ENCODE measurements at places on chromosomes 7 and 10.

DNA sequence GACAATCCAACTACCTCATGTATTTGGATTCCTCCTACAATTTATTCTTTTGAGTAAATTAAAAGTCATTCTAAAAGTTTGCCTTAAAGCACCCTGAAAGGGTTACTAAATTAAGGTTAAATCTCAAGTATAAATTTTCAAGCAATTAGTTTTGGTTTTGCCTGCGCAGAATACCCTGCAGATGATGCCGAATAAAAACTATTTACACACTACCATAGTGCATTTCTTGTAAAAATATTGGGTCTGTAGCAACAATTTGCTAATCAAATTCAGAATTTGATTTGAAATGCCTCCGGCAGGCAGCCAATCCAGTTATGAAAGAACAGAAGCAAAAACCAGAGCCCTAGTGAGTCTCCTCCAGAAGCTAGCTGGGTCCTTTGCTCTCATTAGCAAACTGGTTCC, 122.2 kb downstream of the TWIST1 start:
- no peak for DNase-seq

DNA sequence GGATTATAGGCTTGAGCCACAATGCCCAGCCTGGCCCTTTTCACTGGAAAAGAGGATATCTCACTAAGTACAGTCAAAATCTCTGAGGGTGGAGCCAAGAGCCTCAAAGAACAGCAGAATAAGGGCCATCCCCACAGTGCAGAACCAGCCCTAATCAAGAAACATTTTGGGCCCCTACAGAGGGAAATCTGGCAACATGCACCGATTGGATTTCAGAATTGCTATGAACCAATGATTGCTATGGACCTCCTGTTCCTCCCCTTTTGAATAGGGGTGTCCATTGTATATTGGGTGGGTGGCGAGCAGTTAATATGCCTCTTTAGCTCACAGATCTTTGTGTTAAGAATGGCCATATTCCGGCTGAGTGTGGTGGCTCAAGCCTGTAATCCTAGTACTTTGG, 42.7 kb downstream of the SKIDA1 start:
- DNase-seq: no peak

GRCh38 chr10:60424971-60425370, 35.3 kb upstream of the ANK3 start:
- no peak for DNase-seq

- no peak for DNase-seq
These were observed 609.7 kb downstream of the PTPRN2 start for GRCh38 chr7:157977717-157978496.

DNA sequence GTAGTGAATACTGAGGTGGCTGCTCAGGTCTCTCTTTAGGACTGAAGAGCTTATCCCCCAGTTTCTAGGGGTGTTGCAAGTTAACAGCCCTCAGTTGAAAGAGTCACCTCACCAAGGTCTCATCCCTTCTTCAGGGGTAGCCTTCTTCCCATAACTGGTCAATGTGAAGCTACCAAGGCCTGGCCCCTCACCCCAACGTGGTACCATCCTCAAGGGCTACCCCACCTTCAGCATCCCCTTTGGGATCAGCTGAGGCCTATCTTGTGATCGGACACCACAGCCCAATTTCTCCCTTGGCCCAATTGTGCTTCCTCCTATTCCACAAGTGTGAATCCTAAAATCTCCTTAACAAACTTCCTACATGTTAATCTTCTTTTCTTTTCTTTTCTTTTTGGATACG, 289.5 kb upstream of the MKLN1 start:
- DNase-seq: no peak

DNA sequence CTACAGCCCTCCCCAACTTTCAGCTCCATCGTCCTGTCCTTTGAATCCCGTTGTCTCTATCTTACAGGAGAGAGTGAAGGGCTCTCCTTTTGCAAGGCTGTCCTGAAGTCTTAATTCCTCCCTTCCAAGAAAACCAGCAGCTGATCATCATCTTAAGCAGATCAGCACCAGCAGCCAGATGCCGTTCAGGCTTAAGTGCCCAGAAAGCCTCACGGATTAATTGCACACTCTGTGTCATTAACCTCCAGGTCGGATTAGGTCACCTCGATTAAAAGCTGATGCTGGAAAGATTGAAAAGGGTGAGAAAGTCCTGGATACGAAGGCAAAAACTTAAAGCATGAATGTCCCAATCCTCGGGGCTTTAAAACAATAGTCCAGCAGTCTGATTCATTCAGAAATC, 24.8 kb upstream of the ADARB2 start:
- DNase-seq: no peak

- DNase-seq: no peak
These were observed 119.5 kb downstream of the RNF216 start for GRCh38 chr7:5661942-5662341.

- peak; percentile 58 for DNase-seq
These were observed 588 bp upstream of the PAOX start for GRCh38 chr10:133378251-133379096.

DNA sequence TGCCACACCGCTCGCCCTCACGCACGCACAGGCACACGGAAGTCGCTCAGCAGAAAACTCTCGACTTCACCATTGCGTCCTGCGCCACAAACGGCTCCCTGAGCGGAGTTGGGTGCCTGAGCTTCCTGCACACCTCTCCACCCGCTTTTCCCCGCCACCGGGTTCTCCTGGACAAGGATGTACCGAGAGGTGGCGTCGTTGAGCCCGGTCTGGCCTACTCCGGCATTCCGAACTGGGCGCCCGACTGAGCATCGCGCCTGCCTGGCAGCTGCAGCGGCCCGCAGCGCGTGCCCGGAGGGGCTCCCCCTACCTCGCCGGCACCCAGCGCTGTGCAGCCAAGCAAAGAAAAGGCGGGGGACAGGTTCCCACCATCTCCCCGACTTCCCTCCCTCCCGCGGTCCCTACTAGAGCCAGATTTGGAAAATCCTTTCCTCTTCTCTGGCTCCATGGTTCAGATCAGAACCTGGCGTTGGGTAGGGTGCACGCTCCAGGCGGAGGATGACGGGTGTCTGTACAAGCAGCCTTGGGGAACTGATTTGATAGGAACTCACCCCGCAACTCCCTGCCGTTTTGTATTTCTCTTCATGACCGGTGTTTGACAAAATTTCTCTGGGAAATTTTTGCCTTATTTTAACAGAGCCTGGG, 1.7 kb downstream of the SORCS3 start:
- no peak for DNase-seq

DNA sequence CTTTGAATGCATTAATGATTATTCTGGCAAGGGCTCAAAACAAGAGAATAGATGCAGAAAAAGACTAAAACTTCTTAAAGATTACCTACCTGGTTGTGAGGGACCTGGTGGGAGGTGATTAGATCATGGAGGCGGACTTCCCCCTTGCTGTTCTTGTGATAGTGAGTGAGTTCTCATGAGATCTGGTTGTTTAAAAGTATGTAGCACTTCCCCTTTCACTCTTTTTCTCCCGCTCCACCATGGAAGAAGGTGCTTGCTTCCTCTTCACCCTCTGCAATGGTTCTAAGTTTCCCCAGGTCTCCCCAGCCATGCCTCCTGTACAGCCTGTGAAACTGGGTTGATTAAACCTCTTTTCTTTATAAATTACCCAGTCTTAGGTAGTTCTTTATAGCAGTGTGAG, 226.6 kb downstream of the ARHGAP12 start:
- no peak for DNase-seq

GRCh38 chr10:48224979-48225560, 49.4 kb downstream of the FRMPD2 start:
- peak; percentile 11 for DNase-seq

- DNase-seq: no peak
These were observed 310.3 kb upstream of the KLF6 start for GRCh38 chr10:4095166-4095917.

DNA sequence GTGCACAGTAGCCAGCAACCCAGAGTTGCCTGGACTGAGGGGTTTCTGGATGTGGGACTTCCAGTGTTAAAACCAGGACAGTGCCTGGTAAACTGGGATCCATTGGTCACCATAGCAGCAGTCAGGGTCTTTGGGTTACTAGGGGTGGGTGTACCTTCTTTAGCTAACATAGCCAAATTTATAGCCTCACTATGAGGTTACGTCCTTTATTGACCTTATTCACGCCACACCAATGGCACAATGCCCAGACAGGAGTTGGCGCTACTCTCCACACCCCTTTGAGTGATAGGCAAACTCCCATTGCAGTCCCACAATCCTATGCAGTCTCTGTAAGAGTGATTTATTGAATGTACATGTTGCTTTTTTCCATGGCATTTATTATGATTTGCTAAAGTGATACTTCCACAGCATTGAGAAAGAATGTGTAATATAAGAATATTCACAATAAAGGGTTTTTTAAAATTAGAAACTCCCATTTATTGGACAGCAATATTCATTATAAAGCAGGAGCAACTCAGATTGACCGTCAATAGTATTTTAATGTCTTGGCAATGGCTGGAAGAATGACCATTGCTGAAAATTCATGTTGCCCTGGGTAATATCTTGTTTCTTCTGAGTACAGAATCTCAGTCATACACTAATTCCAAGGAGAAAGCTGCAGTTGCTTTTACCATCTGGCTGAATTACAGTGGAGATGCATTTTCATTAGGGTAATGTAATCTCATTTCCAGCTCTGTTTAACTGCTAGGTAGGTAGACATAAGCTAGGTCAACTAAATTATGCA, 26.1 kb downstream of the IFIT5 start:
- no peak for DNase-seq

DNA sequence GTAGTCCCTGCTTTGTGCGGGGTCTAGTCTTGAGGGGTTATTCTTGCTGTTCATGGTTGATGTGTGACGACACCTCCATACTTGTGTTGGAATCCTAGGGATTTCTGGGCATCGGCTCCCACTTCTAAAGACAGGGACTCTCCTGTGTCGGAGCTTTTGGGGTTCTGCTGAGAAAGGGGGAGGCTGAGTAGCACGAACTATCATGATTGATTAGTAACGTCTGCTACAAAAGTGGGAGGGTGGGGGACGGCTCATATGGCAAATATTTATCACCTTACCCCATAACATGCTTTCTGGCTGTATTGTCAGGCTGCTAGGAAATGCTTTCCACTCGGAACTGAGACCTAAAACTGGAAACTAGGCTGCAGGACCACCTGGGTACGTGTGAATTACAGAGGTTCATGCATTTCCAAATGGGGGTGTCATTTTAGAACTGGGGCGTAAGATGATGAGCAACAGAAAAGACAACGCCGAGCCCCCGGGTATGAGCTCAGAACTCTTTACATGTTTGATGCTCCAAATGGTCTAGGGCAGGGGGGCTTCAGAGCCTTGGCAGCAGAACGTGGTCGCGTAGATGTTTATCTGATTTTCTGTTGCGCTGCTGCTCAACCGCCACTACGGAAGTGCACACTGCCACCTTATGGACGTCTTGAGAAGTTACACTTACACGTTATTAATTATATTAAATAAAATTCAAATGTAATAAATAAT, 15.1 kb upstream of the NME8 start:
- DNase-seq: peak; percentile 65

DNA sequence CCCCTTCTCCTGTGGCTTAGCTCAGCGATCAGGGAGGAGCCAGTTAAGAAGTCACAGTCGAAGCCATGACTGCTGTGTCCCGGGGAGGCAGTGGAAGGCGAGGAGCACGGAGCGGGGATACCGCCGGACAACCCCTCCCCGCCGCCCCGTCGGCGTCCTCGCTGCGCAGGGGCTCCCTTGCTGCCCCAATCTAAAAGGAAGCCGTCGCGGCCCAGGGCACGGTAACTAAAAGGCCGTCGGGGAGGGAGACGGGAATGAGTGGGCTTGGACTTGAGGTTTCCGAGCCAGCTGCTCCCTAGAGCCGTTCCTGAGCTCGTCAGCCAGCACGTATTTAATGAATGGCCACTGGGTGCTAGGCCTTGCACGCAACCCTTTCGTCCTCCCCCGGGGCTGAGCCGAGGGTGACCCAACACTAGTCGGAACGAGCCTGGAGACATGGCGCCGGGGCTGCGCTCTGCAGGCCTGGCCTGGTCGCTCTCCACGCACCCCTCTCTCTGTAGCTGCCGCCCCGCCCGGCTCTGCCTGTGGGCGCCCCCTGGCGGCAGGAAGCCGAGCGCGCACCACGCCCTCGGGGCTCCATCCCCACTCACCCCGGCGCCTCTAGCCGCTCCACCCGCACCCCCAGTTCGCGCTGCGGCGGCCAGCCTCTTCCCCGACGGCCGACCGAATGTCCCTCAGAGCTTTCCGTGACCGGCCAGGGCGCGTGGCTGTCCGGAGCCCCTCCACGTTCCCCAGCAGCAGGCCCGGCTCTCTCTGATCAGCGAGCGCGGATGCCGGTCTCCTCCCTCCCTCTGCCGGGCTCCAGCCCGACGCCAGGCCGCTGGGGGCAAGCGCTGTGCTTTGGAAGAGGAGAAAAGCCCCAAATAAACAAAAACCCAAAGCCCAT, 29.3 kb upstream of the KCNK18 start:
- DNase-seq: peak; percentile 41

- DNase-seq: no peak
These were observed 21.9 kb downstream of the NAPEPLD start for GRCh38 chr7:103127006-103127405.

GRCh38 chr7:131365838-131366237, 38.2 kb downstream of the MKLN1 start:
- peak; percentile 48 for DNase-seq

DNA sequence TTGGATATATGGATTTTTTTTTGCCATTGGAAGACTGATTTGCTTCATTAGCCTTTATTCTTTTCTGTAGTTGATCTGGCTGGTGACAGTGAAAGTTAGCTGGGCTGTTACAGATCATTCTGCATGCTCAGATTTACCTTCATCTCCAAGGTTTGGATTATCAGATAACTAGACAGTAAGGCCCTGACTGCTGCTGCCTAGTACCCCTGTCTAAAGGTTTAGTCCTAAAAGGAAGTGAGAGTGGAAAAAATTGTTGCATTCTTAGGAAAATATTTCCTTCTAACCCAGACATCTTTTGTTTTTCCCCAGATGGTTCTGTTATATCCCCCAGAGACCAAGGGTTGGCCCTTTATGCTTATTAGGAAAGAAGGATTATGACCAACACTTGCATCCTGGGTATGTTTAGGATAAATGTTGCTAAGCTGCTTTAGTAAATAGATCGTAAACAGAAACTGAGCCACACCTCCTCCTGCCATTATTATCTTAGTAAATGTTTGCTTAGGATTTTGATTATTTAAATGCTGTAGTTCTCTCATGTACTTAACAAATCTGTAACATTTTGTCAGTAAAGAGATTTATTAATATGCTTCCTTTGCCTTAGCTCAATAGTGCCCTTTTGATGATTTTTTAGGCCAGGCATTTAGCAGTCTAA, 44.4 kb downstream of the MCU start:
- DNase-seq: peak; percentile 95

- DNase-seq: no peak
These were observed 301.0 kb downstream of the PTEN start for GRCh38 chr10:88164471-88164870.

DNA sequence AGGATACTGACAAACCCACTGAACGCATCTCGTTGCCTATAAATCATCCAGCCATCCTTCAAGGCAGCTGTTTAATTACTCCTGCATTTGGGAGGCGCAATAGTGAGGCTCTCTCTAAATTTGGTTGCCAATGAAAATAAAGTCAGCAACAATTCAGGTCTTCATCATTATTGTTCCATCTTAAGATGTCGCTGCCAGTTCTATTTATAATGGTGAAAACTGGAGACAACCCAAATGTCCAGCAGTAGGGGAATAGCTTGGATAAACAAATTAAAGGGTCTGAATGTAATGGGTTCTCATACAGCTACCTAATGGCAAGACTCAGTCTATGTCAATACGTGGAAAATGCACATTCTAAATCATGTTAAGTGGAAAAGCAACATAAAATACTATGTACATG, 120.1 kb upstream of the PLXNA4 start:
- no peak for DNase-seq

Measured in cardiac fibroblast (primary cell).